Type B pancreatic cell (in vitro differentiated cells): ENCODE measurements at places on chromosomes 11 and 22. TPM values are rescaled to one million over a fixed set of nuclear protein-coding genes. Genes with fewer than 3 reads are reported as not detected.

FOLR1 gene
- total RNA-seq = 2.7 and 6.7 TPM in 2 replicates

GRCh38 chr11:2679011-2679676 is 20.6 kb downstream of the KCNQ1OT1 start:
- H3K4me1 ChIP-seq = peaks cover 46% of the 10 kb centered on the region
- no peak overlapping the region for H3K27ac ChIP-seq
- peaks cover 11% of the 10 kb centered on the region for H3K36me3 ChIP-seq
- no peak overlapping the region for H3K4me3 ChIP-seq
- peak; percentile 29 for DNase-seq
- H3K27me3 ChIP-seq = no peaks in the 10 kb centered on the region

GRCh38 chr22:47160781-47161520 is 398.5 kb downstream of the TBC1D22A start:
- no peak for DNase-seq
- no peak overlapping the region for H3K27ac ChIP-seq
- H3K4me3 ChIP-seq = no peak overlapping the region
- H3K27me3 ChIP-seq = no peaks in the 10 kb centered on the region
- no peaks in the 10 kb centered on the region for H3K36me3 ChIP-seq

DNA sequence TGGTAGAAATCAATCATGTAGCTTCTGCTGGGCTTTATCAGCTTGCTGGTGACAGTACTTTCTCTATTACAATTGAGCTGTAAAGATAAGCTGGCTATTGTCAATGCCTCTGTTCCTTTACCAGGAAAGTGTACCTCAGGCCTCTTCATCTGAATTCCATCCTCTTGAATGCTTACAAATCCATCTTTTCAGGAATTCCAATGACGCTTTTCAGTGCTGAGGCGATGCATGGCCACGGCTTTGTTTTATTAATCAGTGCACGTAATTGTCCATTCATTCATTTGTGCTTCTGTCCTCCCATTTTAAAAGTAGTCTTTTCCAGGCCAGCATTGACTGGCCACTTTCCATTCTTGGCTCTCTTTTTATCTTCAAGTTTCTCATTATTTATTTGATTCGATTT is 202.0 kb downstream of the PGR start:
- DNase-seq = no peak
- H3K27ac ChIP-seq = no peak overlapping the region
- H3K36me3 ChIP-seq = no peaks in the 10 kb centered on the region
- H3K4me3 ChIP-seq = no peak overlapping the region
- H3K27me3 ChIP-seq = no peaks in the 10 kb centered on the region
- peaks cover 9% of the 10 kb centered on the region for H3K4me1 ChIP-seq

DDTL gene
- total RNA-seq = not detected in 2 replicates

CASP5 gene
- total RNA-seq = 0.95 TPM in 1 of 2 replicates, not detected in the other

GRCh38 chr11:62245271-62245753 is 3.3 kb downstream of the SCGB1D2 start:
- no peaks in the 10 kb centered on the region for H3K36me3 ChIP-seq
- H3K27me3 ChIP-seq = peaks cover 14% of the 10 kb centered on the region
- no peak overlapping the region for H3K27ac ChIP-seq
- DNase-seq = no peak
- peaks cover 10% of the 10 kb centered on the region for H3K4me1 ChIP-seq
- no peak overlapping the region for H3K4me3 ChIP-seq
